ENCODE measurements at places on chromosomes 5 and 9. TPM values are rescaled to one million over a fixed set of nuclear protein-coding genes. Genes with fewer than 3 reads are reported as not detected.

DNA sequence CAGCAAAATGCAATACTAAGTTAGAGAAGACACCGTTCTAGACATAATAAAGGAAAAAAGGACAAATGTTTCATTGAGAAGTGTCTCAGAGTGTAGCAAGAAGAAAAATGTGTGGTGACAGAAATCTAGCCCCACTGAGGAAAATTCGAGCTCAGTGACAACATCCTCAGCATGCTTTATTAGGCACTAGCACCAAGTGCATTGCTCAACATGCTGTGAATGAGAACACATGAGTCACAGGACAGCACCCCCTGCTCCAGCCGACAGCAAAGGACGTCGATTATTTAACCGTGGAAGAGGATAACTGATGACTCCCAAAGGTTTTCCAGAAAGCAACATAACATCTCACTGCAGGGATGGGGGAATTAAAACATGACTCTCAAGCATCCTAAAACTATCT is 182.7 kb downstream of the GNAQ start:
- no peak for DNase-seq

DNA sequence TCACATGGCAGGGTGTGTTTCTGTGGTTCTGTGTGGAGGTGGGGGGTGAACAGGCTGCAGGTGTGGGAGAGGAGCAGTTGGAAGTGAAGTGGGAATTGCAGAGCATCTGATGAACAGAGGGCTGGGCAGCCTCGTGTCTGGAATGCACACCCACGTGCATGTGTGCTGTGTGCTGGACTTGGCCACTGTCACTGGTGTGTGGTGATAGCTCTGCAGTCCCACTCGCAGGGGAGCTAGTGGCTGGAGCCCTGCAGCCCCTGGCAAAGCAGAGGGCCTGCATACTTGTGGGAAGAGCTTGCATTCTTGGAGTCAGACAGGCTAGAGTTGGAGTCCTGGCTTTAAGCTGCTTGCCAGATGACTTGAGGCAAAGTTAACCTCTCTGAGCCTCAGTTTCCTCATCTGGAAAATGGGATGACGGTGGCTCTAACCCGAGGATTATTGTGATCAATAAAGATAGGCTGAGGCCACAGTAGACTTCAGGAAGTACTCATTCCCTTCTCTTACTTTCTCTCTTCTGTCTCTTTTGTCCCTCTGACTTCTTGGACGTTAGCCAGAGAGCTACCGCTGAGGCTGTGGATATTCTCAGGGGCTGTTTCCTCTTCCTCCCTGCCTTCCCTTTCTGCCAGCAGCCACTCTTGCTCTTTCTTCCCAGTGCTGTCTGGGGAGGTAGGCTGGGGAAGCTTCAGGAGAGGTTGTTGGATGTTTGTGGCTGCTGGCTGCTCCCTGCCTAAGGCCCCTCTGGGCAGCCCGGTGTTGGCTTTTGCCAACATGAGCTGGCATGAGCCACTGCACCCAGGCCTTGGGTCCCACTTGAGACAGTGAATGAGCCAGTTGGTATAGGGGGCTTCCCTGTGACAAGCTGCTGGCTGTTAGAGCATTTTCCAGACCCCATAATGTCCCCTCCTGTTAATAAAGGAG is 18.3 kb downstream of the PSAT1 start:
- no peak for DNase-seq

The OTP gene
- polyA plus RNA-seq, result not detected

The PCDHAC2 gene
- polyA plus RNA-seq, result 2.4 TPM

The ZMYND19 gene
- polyA plus RNA-seq, result 20.1 TPM

The FYB1 gene
- polyA plus RNA-seq, result 6.8 TPM

Data from large intestine (tissue), 12 donors.